ENCODE measurements at places on chromosomes 3 and 15. TPM values are rescaled to one million over a fixed set of nuclear protein-coding genes. Genes with fewer than 3 reads are reported as not detected.

DNA sequence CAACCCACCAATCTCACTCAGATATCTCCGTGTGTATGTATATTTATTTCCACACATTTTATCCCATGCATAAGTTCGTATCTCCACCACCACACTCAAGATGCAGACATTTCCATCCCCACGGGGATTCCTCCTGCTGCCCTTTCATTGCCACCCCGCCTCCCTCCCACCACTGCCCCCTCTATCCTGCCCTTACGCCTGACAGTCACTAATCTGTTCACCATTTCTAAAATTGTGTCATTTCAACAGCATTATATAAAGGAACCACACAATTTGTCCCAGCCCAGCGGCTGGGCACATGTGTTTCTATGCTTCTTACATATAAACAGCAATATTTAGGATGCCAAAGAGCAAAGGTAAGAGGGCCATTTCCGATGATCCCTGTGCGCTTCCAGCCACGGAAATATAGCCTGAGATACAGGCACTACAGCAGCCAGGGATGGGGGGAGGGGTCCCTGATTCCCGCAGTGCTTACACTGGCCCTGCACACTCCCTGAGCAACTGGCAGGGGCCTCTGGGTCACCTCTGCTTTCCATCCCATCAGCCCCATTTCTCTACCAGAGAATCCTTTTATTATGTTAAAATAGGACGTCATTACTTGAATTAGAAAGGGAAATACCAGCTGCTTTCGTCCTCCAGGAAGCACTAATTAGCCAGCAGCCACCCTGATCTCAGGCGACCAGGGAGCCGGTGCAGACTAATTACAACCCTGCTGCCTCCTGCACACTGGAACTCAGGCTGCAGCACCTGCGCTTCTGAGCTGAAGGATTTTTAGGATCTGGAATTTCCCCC lies 372.0 kb upstream of the ATP10A start:
- no peak for DNase-seq

DNA sequence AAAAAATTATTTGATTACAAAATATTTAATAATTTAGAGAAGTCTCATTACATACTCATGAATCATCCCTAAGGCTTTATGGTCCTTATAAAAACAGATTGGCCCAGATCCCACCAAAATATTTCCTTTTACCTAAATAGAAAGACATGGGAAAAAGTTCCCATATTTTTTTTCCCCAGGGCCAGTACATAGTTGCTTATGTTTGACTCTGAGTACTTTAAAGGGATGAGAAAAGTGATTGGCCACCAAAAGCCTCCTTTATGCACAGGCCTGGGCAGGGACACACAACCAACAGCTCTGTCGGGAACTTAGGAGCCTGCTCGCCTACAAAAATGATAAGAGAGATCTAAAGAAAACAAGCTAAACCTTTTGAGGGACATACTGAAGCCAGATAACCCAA lies 22.3 kb downstream of the KCNAB1 start:
- DNase-seq = no peak

GRCh38 chr15:92654662-92655061 lies 913 bp downstream of the FAM174B start:
- DNase-seq = no peak

MAGEF1 gene
- total RNA-seq = 50.8 TPM

- no peak for DNase-seq
These were observed 20.9 kb downstream of the IL12A start for GRCh38 chr3:160009525-160009924.

DNA sequence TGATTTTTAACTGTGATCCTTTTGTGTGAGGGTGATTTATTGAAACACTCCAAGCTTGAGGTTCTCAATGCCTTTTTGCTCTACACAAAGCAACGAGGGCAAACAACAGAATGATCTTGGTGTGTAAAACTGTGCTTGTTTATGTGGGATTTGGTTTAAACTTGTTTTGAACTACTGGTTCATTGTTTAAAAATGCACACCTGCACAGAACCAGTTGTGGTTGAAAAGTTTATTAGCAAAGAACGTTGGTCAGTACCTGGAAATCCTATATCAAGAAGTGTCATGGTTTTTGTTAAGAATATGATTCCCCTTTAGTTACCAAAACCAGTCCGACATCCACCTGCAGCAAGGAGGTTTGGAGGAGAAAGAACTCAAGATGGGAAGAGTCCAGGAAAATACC lies 239.4 kb downstream of the WNT5A start:
- no peak for DNase-seq

DNA sequence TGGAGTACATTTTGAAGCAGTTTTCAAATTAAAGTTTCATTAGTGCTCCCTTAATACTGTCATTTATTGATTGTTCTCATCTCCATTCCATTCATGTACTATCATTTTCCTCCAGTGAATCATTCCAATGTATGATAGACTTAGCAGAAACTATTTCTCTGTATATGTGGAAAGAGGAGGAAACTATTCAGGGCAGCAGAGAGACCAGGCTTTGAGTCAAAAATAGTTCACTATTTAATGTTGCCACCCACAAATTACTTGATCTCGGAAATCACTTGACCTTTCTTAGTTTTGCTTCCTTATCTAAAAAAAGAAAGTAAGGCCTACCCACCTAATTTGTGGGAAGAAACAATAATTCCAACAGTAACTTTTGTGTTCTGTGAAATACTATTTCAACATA lies 610.5 kb upstream of the ZNF385D start:
- DNase-seq = no peak

CHST14 gene
- total RNA-seq = 8.4 TPM

DNA sequence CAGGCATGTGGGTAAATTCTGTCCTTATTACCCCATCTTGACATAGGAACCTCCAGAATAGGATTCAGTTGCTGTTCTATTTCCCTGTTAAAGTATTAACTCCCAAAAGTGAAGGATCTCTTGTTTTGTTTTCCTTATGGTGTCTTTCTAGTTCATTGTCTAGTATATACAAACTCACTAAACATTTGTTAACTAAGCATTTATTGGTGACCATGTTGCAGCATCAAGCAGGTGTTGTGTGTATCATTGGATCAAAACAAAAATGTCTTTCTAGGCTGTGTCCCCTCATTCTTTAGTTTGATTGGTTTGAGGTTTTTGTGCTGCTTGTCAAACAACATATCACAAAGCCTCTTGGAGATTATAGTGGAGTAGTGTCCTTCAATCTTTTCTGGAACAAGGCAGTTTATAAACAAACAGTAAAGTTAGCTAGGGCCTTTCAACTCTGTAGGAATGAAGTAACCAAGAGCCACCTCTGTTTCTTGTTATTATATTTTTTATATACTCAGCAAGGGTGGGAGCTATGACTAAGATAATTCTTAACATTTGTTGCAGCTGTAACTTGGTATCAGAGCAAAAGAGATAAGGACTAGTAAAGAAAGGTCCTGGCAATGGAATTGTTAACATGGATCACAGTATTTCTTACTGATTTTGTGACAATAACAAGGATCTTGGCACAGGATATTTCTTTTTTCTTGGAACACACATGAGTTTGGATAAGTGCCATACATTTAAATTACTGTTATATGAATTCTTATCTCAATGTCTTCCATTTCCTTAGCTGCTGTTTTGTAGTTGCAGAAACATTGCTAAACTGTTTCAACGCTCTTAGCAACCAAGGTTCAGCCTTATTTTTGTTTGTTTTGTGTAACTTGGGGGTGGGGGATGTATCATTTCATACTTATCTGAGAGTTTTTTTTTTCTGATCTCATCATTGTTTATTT lies 49.3 kb downstream of the TMOD3 start:
- no peak for DNase-seq

- no peak for DNase-seq
These were observed 96.3 kb upstream of the P2RY1 start for GRCh38 chr3:152738656-152739055.

TRMT10C gene
- total RNA-seq = 24.9 TPM

DNA sequence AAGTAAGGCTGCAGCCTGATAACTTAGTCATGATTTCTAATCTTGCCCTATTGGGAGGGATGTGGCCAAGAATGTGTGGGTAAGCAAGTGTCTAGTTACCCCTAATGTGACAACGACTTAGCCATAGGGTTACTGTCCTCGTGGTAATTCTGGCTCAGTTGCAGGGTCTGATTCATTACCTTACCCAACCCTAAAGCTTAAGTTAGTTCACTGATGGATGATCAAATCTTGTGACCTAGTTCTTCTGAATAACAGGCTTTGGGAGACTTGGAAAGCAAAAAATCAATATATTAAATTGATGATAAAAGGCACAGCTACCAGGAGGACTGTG lies 1.6 kb upstream of the INTS14 start:
- DNase-seq = no peak

DNA sequence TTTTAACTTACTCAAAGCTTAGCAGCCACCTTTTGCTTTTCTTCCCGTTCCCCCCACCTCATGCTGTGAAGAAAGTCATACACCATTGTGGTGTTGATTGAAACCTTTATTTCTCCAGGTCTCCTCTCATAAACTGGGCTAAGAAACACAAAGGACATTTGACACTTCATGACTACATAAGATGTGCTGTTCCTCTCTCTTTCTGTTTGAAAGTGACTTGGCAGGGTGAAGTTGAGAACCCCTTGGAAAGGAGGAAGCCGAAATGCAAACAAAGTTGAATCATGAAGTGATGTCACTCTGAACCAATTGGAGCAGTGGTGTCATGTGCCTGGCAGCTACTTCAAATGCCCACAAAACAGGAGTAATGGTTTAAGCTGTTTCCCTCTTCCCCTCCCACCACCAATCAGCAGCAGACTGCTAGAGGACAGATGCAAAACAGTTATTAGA lies 174.7 kb downstream of the IGF1R start:
- DNase-seq = no peak

OR5K2 gene
- not detected for total RNA-seq

GRCh38 chr3:82342521-82342920 lies 581.1 kb upstream of the GBE1 start:
- no peak for DNase-seq
